ENCODE measurements at places on chromosomes 7 and 10.

- DNase-seq: no peak
These were observed 305.4 kb downstream of the KCNMA1 start for GRCh38 chr10:77332256-77332655.

- peak; percentile 12 for DNase-seq
These were observed 7.5 kb downstream of the GRID1 start for GRCh38 chr10:86359111-86359510.

GRCh38 chr10:101888251-101888949 is 44.8 kb upstream of the KCNIP2 start:
- no peak for DNase-seq

DNA sequence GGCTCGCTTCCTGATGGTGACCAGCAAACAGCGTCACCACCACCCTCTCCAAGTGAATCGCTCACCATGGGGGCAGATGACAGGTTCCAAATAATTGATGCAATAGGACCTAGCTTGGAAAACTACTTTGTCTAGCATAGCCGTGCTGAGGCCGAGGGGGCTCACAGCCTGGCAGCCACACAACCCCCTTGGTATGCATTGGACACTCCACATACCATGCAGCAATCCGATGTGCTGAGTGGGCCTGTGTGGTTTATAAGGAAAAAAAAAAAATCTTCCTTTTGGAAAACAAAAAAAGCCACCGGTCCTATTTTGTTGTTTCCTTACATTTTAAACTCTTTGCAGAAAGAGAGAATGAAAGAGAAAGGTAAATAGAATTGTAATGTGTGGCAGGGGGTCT is 15.1 kb downstream of the GATA3 start:
- no peak for DNase-seq

DNA sequence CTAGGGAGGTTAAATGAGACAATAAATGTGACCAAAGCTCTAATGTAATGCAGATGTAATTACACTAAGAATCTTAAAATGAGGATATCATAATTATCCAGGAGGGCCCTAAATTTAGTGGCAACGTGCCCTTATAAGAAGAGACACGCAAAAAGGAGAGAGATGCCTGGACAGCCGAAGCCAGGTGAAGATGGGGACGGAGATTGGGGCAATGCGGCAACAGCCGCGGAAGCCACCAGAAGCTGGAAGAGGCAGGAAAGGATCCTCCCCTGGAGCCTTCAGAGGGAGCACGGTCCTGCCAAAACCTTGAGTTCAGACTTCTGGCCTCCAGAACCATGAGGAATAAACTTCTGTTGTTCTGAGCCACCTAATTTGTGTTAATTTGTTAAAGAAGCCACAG is 25.3 kb upstream of the C10orf71 start:
- no peak for DNase-seq

- DNase-seq: no peak
These were observed 20.8 kb downstream of the MYO3A start for GRCh38 chr10:25954851-25955250.

DNA sequence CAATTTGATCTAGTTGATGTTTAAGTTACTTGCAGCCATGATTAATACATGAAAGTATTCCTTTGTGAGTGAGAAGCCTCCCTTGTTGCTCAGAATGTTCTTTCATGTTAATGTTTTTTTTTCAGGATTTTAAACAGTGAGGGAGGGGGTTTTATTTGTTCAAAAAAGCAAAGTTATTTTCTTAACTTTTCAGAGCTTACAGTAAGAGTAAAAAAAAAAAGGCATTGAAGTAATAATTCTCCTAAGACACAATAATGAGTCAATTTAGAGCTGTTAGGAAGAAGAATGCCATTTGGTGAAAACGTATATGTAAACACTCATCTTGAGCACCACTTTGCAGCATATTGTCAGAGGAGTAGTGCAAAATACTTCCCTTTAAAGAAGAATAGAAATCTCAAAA is 105.8 kb downstream of the SEMA3A start:
- no peak for DNase-seq

DNA sequence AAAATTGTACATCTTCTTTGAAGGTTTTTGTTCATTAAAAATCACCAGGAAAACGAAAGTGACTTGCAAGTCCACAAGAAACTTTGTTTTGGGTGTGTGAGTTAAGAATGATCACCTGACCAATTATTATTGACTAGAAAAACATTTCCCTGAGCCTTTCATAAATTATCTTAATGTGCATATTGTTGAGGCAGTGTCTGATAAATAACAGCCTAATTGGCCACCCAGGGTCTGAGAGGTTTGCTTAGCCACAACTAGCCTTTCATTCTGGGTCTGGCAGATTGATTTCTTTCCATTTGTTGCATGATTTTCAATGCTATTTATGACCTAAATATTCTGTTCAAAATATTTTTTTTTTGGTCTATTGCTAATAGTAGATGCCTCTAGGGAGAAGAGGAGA is 152.8 kb downstream of the AUTS2 start:
- DNase-seq: no peak

GRCh38 chr7:5350174-5350463 is 67.4 kb downstream of the SLC29A4 start:
- DNase-seq: no peak

DNA sequence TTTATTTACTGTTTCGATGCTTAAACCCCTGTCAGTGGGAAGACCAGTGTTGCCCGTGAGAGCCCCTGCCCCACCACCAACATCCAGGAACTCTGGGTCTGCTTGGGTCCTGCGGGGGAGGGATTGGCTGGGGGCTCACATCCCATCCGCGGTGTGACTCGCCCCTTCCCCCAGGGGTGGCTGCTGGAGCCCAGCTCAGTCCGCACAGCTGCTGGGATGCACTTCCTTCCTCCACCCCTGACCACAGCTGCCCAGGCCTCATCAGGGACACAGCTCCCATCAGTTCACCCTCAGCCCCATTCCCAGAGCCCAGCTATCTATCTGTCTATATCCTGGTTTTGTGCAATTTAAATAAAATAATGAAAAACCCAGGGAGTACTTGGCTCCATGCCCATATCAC is 54.5 kb downstream of the JAKMIP3 start:
- no peak for DNase-seq

DNA sequence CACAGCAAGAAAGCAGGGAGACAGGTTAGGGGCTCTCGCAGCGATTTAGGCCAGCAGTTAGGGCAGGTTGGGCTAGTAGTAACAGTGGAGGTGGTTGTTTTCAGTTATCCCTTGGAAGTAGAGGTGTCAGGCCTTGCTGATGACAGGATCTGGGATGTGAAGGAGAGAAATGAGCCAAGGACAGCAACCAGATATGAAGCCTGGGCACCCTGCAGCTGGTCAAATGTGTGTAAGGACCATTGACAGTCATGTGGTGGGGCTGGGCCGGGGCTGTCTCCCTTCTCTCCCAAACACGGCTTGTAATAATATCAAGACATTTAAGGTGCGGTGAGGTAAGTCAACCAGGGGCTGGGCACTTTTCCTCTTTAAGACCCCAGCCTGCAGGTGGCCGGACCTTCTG is 112.5 kb upstream of the IGFBP3 start:
- DNase-seq: no peak

DNA sequence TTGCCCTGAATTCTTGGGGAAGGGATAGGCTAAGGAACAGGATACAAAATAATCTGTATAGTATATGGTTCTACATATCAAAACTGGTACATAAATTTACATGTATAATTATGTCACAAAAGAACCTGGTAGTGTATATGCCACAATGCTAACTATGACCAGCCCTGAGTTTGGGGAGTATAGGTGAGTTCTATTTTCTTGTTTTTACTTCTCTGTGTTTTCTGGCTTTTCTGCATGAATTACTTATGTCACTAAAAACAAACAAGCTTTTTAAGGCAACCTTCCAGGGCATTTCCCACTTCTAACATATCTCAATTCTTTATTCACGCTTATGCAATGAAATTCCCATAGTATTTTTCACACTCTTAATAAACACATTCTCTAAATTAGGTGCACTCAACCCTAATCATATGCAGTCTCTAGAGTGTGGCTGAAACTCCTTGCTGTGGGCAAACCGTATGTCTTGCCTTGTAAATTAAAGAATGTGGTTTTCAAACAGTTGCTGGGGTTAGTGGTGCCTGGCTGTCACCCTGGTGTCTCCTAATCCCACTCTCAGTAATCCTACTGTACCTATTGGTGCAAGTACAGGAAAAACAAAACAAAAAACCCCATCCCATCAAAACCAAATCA is 14.0 kb upstream of the INSIG1 start:
- DNase-seq: no peak

GRCh38 chr7:101549734-101550133 is 79.4 kb downstream of the MYL10 start:
- no peak for DNase-seq

DNA sequence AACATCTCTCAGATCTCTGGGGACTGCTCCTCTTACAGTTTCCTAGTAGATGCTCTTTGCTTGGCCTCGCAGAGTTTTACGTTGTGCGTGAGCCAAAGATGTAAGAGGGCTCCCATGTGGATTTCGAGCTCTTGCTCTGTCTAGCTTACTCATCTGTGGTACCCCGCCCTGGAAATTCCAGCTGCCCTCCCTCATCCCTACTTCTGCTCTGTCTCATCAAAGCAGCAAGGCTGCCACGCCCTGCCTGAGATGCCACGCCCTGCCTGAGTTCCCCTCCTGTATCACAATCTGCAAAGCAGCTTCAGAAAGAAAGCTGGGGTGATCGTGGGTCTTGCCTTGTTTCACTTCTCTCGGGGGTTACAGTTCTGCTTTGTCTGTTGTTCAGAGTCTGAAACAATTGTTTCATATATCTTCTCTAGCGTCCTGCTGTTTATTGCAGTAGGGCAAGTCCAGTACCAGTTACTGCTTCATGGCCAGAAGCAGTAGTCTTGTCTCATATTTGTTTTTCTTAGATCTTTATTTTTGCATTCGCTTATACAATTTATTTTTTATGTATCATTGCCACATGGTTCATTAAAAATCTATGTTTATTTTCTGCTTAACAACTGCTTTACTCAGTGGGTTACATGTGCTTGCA is 36.1 kb upstream of the CCNY start:
- peak; percentile 58 for DNase-seq

GRCh38 chr7:45985902-45986301 is 64.8 kb upstream of the IGFBP3 start:
- no peak for DNase-seq

GRCh38 chr10:118767297-118768040 is 12.7 kb upstream of the CACUL1 start:
- no peak for DNase-seq

DNA sequence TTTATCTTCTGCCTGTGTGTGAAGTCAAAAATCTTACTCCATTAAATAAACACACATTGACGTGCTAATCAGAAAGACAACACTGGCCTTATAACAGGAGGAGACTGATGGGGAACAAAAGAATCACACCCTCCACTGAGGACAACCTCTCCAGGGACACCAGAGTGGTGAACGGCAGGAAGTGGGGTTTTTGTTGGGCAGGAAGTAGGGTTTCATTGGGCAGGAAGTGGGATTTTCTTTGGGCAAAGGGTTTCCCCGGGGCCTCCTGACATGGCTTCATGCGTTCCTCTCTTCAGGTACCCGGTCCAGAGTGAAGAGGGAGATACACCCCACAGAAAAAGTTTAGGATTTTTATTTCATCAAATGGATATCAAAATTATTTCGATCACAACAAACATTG is 30.6 kb downstream of the ADARB2 start:
- no peak for DNase-seq

DNA sequence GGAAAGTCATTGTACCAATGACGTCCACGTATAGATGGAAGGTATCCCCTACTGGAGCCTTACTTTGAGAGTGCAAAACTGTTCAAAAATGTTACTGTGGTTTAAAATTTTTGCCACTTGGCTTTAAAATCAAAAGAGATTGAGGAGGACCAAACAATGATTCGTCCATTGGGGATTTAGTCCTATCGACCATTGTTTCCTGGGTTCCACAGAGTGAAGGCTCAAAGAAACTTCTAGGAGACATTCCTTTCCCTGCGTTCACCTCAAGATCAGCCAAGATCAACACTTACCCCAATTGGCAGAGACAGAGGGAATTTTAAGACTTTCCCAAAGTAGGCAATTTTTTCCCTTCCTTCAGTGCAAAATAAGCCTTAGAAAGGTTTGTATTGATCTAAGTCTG is 152.3 kb downstream of the NEBL start:
- DNase-seq: no peak

DNA sequence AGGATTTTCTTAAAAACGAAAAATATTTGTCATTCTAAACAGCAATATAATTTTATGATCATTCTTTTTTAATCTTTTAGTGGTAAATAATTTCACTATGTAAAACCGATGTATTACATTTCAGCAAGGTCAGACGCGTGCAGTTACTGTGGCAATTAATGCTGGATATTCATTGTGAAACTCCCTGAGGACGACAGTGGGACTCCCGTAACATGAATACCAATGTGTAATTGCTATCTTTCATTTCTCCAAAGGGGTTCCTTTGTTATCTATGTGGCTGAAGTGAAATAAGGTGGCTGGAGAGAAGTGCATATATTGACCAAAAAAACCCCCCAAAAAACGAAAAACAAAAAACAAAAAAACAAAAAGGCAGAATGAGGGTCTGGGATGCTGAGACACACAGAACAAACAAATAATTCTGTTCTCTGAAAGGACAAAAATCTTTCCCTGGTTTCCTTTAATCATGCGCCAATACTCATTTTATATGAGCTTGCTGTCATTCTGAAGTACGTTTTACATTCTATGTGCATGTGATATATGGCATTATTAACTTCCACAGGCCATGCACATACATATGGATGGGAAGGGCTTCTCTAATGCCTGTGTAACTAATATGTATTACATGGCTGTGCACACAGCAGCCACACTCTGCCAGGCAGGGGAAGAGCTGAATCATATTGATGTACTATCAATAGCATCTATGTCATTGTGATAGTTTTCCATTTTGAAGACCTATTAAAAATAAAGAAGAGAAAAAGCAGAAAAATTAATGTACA is 161.4 kb downstream of the RAPGEF5 start:
- no peak for DNase-seq

GRCh38 chr7:37822946-37823345 is 25.5 kb upstream of the NME8 start:
- DNase-seq: no peak

GRCh38 chr7:106486331-106486730 is 174.6 kb downstream of the CCDC71L start:
- no peak for DNase-seq
